ENCODE measurements at places on chromosomes 2 and 18. TPM values are rescaled to one million over a fixed set of nuclear protein-coding genes. Genes with fewer than 3 reads are reported as not detected.
A peak's percentile ranks its signal among the peaks of the same experiment; 100 is the strongest.

GRCh38 chr2:222576171-222577081 is 79.5 kb downstream of the FARSB start:
- peaks cover 10% of the 10 kb centered on the region for H3K4me1 ChIP-seq
- peak; percentile 34 for DNase-seq
- peak overlapping the region; percentile 27 for H3K27ac ChIP-seq
- H3K36me3 ChIP-seq, result peaks cover 2% of the 10 kb centered on the region

GRB14 gene
- total RNA-seq, result 2.7 TPM

IGFBP5 gene
- not detected for total RNA-seq

ID2 gene
- 4.1 TPM for total RNA-seq

UPP2 gene
- total RNA-seq, result not detected

DNA sequence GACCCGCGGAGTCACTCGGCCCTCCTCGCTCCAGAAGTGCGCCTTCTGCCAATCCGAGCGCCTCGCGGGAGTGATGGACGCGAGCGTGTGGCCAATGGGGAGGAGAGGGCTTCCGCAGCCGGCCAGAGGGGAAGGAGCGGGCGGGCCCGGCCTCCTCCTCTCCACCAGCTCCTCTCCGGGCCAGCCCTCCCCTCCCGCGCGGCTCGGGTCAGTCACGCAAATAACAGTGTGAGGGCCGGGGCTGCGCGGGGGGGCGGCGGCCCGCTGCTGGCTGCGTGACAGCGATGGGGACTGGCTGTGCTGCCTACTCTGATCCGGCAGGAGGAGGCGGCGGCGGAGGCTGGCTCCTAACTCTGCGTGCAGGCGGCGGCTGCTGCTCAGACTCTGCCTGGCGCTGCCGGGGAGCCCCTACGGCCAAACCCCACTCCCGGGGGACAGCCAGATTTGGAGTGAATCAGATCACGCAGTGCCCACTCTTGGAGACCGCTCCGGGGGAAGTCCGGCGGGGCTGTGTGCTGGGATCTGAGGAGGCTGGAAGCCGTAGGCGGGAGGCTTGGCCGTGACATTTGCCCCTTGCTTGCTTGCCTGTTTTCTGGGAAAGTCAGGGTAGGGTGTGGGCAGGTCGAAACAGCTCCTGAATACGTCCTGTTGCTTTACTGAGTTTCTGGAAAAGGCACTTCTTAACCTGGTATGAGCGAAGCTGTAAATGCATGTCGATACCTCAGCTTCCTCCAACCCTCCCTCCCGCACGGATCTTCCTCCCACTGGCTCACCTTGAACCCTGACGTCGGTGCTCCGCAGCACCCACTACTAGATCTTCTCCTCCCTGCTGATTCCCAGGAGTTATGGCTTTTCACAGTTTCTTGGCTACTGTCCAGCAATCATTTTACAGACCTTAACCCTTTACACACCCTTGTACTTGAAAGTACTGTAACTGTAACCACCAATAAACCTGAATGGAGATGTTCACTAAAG is 97.9 kb upstream of the SERTAD2 start:
- no peak for DNase-seq
- H3K4me3 ChIP-seq, result peak overlapping the region; percentile 59
- no peaks in the 10 kb centered on the region for H3K36me3 ChIP-seq
- peaks cover 17% of the 10 kb centered on the region for H3K4me1 ChIP-seq
- H3K27me3 ChIP-seq, result no peaks in the 10 kb centered on the region

DNA sequence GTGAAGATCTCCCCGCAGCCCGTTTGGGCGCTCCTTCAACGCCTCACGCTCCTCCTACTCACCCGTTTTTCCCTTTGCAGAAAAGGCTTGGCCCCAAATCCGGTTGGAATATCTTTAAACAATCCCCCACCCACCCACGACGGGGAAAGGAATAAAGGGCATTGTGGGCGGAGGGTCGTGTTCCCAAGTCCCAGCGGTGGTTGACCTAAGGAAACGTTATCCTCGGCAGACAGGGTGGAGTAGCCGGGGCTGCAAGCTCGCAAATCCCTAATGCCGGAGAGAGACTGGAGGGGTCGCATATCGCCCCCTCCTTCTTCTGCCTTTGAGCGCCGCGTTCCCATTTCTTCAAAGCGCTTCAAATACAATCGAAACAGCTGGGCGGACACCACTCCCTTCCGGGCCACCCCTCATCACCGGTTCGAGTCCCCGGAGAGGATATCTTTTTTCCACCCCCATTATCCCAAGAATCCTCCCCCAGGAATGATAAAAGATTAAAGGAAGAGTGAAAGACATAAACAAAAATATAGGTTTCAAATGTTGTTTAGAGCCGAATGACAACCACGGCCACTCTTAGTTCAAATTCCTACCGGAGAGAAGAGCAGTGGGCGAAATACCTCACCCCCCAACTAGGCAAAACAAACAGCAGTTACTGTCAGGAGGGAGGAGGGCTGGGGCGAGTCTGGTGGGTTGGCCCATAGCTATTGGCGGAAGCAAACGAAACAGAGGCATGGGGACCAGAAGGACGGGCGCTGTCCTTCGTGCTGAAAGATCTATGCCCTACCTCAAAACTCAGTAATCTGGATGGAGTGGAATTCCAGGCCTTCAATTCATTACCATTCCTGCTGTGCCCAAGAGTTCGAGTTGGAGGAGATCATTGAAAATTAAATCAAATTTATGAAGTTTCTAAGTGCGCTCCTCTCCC is 2.8 kb upstream of the GAD1 start:
- H3K27me3 ChIP-seq, result peaks cover 52% of the 10 kb centered on the region
- peaks cover 16% of the 10 kb centered on the region for H3K4me1 ChIP-seq
- H3K27ac ChIP-seq, result no peak overlapping the region
- H3K4me3 ChIP-seq, result no peak overlapping the region
- DNase-seq, result peak; percentile 33

DNA sequence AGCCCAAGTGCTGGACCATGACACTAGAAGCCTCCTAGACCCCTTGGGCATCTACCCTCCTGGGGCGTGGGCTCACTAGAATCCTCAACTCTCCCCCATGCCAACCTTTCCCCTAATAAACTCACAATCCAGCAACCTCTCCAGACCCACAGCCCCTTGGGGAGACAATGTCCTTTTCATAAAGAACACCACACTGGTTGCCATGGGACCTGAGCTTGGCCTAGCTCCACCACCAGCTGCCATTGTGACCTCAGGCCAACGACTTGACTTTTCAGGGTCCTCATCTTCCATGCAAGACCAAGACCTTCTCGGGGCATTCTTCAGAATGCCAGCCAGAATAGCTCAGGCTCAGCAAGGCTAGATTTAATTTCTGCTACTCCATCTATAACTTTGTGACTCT is 128.1 kb upstream of the NPAS2 start:
- H3K4me1 ChIP-seq, result no peaks in the 10 kb centered on the region
- no peak for DNase-seq
- H3K4me3 ChIP-seq, result no peak overlapping the region
- no peaks in the 10 kb centered on the region for H3K36me3 ChIP-seq

RNASEH1 gene
- total RNA-seq, result 30.8 TPM

DNA sequence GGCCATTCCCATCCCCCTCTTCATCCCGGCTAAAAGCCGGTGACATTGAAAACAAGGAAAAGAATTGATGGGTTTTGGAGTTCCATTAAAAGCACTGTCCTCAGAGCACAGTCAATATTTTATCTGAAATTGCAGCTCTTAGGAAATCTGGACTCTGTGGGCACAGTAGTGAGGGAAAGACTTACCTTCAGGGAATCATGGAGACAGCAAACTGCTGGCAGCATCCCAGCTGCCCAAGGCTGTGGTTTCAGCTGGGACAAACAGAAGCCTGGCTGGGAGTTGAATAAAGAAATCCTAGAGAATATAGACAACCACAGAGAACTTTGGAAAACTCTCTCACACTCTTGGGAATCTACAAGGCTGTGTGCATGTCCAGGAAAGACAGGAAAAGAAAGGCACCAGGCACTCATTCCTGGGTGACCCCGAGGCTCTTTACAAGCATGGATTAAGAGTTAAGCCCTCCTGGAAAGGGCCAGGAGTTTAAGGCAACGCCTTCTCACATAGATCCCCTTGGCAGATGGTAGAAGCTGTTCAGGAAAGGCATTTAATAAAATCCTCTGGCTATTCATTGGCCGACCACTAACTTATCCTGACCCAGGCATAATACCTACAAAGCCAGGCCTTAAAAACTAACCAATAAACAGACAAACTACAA is 255.1 kb downstream of the MYT1L start:
- no peak for DNase-seq
- H3K36me3 ChIP-seq, result no peaks in the 10 kb centered on the region
- H3K4me3 ChIP-seq, result no peak overlapping the region
- H3K4me1 ChIP-seq, result no peaks in the 10 kb centered on the region
- H3K27me3 ChIP-seq, result no peaks in the 10 kb centered on the region

DNA sequence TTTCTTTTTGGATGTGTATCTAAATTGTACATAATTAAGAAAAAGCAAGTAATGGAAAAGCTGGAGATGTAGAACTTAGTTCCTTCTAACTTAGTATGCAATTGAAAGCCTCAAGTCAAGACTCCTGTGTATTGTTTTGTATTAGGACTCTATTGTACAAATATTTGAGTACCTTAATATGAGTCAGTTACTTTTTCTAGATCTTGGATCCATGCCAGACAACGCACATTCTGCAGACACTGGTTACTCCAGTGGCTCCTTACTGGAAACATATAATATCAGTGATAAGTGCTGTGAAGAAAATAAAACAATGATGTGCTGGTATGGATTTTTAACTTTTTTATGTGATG is 1.5 kb downstream of the SLC39A10 start:
- no peaks in the 10 kb centered on the region for H3K27me3 ChIP-seq
- H3K4me3 ChIP-seq, result peak overlapping the region; percentile 50
- H3K36me3 ChIP-seq, result no peaks in the 10 kb centered on the region

- H3K27ac ChIP-seq, result peak overlapping the region; percentile 92
- H3K27me3 ChIP-seq, result no peaks in the 10 kb centered on the region
- H3K36me3 ChIP-seq, result no peaks in the 10 kb centered on the region
- H3K4me3 ChIP-seq, result no peak overlapping the region
- DNase-seq, result peak; percentile 96
Observed at GRCh38 chr2:238864207-238865014, 16.5 kb downstream of the TWIST2 start.

GRCh38 chr18:24731981-24732380 is 271.5 kb downstream of the HRH4 start:
- DNase-seq, result no peak
- H3K27ac ChIP-seq, result no peak overlapping the region
- no peaks in the 10 kb centered on the region for H3K36me3 ChIP-seq
- H3K4me1 ChIP-seq, result no peaks in the 10 kb centered on the region
- peaks cover 11% of the 10 kb centered on the region for H3K27me3 ChIP-seq

GRCh38 chr2:10283106-10284062 is 19.3 kb upstream of the HPCAL1 start:
- H3K4me1 ChIP-seq, result peaks cover 31% of the 10 kb centered on the region
- H3K36me3 ChIP-seq, result no peaks in the 10 kb centered on the region
- peak overlapping the region; percentile 54 for H3K27ac ChIP-seq
- peak; percentile 65 for DNase-seq

DNA sequence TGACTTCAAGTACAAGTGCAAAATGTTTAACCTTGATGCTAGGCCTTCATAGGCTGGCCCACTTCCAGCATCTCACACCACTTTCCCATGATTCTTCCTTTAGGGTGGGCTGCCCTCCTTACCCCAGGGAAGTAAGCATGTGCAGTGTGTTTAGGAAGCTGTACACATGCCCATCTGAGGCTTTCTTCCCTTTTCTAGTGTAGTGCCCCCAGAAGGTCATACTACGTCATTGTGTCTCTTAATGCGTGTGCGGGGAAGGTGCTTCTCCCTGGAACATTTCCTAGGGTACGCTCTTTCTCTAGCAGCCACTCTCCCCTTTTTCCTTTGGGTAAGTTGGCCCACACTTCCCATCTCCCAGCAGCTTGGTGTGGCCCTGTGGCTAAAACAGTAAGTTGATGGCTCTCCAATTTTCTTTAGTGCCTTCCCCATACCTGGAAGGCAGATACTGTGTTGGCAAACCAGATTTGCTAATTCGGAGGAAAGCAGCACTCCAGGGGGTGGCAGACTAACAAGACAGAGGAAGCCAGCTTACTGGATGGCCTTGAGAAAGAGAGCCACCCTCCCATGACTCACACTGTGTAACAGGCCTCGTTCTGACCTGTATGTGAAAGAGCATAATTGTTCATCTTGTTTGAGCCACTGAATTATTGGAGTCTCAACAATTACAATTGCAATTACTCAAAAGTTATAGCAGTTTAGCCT is 1.1 kb upstream of the SULT6B1 start:
- H3K4me3 ChIP-seq, result no peak overlapping the region
- no peak overlapping the region for H3K27ac ChIP-seq

DNA sequence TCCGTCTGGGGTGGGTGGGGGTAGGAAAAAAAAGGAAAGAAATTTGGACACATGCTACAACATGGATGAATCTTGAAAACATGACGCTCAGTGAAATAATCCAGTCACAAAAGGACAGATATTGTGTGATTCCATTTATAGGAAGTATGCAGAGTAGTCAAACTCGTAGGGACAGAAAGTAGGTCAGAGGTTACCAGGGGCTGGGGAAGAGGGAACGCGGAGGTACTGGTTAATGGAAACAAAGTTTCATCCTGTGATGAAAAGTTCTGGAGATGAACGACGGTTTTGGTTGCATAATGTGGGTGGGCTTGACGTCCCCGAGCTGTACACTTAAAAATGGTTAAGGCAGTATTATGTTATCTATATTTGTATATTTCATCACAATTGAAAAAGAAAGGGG is 4.5 kb upstream of the SFTPB start:
- no peaks in the 10 kb centered on the region for H3K36me3 ChIP-seq
- H3K27me3 ChIP-seq, result no peaks in the 10 kb centered on the region
- no peaks in the 10 kb centered on the region for H3K4me1 ChIP-seq
- no peak for DNase-seq
- H3K27ac ChIP-seq, result no peak overlapping the region

GRCh38 chr18:54154231-54154630 is 70.2 kb downstream of the MBD2 start:
- peaks cover 12% of the 10 kb centered on the region for H3K36me3 ChIP-seq
- no peak for DNase-seq
- H3K4me3 ChIP-seq, result no peak overlapping the region
- peaks cover 29% of the 10 kb centered on the region for H3K4me1 ChIP-seq

GRCh38 chr2:129422028-129422427 is 557.4 kb upstream of the RAB6C start:
- no peaks in the 10 kb centered on the region for H3K27me3 ChIP-seq
- H3K4me1 ChIP-seq, result no peaks in the 10 kb centered on the region
- no peaks in the 10 kb centered on the region for H3K36me3 ChIP-seq
- H3K4me3 ChIP-seq, result no peak overlapping the region
- H3K27ac ChIP-seq, result no peak overlapping the region

C1QL2 gene
- not detected for total RNA-seq

MEP1B gene
- total RNA-seq, result not detected

DNA sequence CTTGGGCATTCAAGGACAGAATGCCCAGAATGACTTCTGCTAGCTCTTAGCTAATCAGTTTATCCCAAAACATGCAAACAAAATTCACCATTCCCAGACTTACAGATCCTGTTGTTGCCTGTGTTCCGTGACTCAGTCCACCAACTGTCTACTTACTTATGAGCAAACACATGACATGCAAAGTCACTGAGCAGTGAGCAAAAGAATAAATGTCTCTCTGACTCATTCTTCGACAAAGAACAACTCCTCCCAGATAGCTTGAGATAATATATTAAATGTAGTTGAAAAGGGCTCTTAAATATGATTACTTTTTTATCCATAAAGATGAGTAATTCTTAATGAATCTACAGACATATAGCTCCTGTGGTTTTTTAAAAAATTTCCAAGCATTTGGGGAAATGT is 9.0 kb upstream of the CREG2 start:
- H3K36me3 ChIP-seq, result no peaks in the 10 kb centered on the region
- H3K27me3 ChIP-seq, result no peaks in the 10 kb centered on the region
- H3K4me1 ChIP-seq, result peaks cover 4% of the 10 kb centered on the region
- no peak overlapping the region for H3K4me3 ChIP-seq

Measured in endothelial cell of umbilical vein (primary cell).